ENCODE measurements at places on chromosomes 1 and 21.
A peak's percentile ranks its signal among the peaks of the same experiment; 100 is the strongest.

- no peak for DNase-seq
These were observed 9.2 kb downstream of the POU3F1 start for GRCh38 chr1:38037221-38037939.

DNA sequence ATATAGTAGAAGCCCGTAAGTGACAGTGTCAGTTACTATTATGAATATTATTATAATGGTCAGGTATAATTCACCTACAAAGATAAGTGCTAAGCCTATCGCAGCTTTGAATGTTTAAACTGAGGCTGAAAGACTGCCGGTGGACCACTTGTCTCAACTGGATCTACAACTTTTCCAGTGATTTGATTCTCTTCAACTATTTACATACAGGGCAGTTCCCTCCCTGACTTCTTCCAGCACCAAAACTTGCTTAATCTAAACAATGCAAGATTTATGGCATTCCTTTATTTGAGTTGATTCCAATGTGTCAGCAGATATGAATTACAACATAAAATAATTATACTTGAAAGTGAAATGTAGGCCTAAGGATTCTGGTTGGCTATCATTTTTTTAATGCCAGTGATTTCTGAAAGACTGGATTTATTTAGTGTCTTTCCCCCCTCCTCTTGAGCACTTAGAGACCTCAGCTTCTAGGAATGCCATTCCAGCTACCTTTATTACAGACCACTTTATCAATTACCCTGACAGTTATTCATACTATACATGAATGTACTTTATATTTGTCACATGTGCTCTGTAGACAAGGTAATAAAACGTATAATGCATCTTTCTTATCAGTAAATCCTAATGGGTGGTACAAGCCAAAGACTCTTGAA is 153.3 kb upstream of the C8B start:
- no peak for DNase-seq

DNA sequence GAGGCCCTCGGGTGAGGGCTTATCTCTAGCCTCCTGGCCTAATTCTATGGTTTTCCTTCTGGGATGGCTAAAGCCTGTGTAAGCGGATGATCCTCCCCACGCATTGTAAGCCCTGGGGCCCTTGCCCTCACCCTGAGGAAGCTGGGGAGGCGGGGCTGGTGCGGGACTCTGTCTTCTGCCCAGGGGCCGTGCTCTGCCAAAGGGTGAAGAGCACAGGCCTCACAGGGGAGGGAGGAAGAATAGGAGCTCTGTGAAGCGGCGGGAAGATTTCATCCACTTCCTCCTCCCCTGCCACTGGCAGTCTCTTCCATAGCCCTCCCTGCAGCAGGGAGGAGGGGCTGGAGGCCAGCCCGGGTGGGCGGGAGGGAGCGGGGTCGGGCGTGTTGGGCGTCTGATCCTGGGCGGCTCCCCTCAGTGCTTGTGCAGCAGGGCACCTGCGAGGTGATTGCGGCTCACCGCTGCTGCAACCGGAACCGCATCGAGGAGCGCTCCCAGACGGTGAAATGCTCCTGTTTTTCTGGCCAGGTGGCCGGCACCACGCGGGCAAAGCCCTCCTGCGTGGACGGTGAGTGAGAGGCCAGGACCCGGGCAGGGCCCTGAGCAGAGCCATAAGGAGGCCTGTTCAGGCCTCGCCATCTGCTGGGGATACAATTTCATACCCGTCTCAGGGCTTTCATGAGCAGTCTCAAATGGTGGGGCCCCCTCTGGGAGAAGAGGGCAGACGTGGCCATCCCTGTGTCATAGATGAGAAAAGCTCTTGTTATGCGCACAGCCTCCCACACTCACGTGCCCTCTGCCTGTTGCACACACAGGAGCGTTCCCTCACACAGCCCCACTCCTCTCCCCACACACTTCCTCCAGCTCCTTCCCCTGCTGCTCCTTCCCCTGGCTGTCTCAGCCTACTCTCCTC is 7.7 kb upstream of the PPM1J start:
- no peak for DNase-seq

DNA sequence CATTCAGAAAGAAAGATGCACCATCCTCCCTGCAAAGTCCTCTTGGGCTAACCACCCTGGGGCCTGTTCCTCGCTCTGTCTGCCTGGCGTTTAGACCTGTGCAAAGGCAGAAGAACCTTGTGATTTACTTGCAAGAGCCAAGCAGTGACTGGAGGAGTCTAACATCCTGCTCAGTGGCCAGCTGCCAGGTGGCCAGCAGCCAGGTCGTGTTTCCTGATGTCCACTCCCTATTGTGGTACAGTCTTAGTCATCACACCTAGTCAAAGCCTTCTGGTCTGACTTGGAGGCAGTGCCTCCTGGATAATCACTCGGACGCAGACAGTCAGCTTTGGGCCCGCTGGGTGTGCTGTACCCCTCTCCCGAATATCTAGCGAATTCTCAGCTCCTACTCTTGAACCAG is 118.1 kb downstream of the PGBD5 start:
- no peak for DNase-seq

- no peak for DNase-seq
These were observed 192.3 kb downstream of the PRDM16 start for GRCh38 chr1:3261007-3261968.

GRCh38 chr1:154759196-154759595 is 110.9 kb downstream of the KCNN3 start:
- DNase-seq: no peak

DNA sequence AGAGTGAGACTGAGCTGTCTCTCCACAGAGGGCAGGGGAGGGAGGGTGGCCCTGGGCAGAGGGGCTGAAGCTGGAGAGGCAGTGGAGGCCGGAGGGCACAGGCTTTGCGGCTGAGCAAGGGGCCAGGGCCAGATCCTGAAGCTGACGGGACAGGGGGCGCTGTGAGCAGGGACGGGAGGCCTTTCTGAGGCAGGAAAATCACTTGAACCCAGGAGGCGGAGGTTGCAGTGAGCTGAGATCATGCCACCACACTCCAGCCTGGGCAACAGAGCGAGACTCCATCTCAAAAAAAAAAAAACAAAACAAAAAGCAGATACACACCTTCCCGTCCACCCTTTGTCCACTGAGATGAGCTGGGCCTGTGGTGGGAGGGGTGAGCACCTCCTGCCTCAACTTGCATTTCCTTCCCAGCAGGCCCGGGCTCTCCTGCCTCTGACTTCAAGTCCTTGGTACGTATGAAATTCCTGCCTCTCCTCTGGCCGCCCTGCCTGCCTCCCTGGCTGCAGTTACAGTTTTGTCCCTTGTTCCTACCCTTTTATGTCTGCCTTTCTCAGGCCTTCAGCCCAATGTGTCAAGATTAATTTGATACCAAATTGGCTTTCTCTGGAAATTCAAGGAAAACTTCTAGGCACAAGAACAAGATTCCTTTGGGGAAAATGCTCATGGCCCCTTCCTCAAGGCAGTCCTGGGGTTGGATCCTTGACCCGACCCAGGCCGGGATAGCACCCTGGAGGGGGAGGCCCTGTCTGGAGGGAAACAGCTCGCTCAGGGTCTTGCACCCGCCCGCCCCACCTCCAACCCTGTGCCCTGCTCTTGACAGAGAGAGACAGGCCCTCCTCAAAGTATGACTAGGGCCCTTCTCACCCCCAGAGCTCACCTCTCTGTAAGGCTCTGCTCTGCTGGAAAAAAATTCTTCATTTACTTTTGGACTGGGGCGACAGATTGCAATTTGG is 11.2 kb upstream of the ADAMTSL4 start:
- DNase-seq: no peak

DNA sequence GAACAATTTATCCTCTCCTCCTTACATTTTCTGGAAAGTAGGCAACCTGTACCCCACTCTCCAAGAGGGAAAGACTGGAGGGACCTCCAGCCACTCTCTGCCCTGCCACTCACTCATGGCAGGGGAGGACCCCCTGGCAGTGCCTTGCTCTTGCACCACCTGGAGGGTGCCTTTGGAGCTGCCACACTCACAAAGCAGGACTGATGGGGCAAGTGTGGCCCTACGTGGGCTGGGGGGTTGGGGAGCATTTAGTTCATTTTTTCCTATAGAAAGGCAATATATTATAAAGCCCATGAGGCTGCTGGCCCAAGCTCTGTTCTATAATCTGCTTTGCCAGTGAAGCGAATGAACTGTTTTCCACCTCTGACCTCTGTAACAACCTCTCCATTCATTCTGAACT is 50.3 kb downstream of the GPR161 start:
- DNase-seq: no peak

- no peak for DNase-seq
These were observed 39.8 kb downstream of the PLPP3 start for GRCh38 chr1:56539520-56539931.

DNA sequence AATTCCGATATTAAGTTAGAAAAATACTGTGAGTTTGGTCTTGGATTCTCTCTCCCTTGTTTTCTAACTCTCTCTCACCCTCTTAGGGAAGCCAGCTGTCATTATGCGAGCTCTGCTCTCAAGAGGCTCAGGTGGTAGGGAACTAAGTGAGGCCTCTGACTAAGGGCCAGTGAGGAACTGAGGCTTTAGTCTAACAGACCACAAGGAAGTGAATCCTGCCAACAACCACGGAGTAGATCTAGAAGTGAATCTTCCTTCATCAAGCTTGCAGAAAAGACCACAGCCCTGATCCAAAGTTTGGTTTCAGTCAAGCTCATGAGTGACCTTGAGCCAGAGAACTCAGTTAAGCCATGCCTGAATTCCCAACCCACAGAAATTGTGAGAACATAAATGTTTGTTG is 180.1 kb upstream of the PRMT6 start:
- peak; percentile 80 for DNase-seq

DNA sequence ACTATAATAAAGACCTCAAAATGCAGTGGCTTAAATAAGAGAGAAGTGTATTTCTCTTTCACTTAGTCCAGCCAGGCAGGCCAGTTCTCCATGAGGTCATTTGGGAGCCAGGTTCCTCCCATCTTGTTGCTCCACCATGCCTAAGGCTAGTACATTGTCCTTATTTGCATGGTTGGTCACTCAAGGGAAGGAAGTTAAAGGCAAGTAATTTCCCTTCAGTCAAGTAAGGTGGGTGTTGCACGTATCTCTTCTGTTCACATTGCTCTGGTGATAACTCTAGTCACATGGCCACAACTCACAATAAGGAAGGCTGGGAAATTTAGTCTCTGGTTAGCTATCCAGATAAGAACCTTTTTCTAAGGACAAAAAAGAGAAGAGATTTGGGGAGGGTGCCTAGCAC is 27.2 kb upstream of the TADA1 start:
- no peak for DNase-seq

GRCh38 chr21:34845521-34846451 is 177.0 kb downstream of the CLIC6 start:
- no peak for DNase-seq

GRCh38 chr1:161198897-161199431 is at the start of gene ADAMTS4:
ADAMTS4 (minus strand) TSS chr1:161199054; CDS start chr1:161198627, 427 bp downstream.
- peak; percentile 98 for DNase-seq

GRCh38 chr1:226422478-226422877 is 14.6 kb upstream of the PARP1 start:
- DNase-seq: no peak

DNA sequence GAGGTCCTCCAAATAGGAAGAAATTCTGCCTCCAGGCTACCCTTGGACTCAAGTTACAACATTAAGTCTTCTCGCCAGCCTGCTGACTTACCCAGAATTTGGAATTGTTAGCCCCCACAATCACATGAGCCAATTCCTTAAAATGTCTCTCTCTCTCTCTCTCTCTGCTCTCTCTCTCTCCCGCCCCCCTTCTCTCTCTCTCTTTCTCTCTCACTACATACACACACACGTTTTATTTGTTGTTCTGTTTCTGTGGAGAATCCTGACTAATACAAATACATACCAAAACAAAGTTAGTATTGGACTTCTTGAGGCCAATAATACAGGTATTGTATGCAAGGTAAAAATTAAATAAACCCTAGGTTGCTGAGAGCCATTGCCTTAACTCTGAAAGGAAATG is 72.1 kb downstream of the TNFSF18 start:
- DNase-seq: no peak

DNA sequence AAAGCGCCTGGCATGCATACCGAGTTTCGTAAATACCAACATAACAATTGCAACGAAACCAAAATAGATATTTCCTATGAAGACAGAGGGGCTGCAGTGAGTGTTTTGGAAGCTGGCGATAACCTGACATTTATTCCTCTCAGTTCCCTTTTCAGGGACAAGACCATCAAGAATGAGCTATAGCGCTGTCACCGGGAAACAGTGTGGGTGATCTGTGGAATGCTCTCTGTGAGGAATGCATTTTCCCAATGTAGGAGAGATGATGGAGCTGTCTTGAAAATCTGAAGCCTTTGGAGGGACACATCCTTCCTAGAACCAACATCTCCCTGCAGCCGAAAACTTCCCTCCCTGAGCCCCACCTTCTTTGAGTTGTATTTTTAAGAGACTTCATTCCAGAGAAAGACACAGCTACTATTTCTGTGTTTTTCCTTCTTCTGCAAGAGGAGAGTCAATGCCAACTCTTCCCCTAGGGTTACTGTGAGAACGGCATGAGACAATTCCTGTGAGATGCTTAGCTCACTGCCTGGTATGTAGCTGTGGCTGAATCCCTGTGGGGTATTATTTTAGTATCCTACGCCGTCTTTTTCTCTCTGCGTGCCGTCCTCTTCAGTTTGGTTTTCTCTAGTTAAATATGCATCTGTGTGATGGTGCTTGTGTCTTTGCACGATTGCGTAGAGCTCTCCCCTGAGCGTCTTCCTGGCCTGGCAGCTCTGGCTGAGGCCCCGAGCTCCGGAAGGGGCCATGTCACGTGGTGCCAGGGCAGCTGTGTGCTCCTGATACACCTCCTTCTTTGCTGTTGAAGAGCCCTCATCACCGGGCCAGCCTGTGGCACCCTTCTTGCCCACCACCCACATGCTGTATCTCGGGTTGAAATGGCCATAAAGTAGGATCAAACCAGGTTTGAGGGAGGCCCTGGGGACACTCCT is 45.2 kb downstream of the AJAP1 start:
- peak; percentile 51 for DNase-seq

GRCh38 chr1:73623946-73624345 is 574.0 kb downstream of the LRRIQ3 start:
- peak; percentile 3 for DNase-seq

DNA sequence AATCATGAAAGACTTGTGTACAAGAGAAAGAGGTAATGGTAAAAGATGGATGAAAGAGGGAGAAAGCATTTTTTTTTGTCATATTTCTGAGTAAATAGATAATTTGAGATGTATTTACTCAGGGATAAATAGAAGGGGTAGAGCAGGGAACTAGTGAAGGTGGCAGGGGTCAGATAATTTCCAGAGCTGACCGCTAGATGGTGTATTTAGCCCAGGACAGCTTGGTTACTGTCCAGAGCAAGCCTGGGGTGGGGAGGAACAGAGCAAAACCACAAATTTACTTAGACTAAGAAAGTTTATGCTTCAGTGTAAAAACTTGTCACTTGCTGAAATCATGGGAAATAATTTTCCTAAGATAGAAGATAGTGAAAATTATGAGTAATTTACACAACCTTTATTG is 91.5 kb downstream of the XCL2 start:
- no peak for DNase-seq

DNA sequence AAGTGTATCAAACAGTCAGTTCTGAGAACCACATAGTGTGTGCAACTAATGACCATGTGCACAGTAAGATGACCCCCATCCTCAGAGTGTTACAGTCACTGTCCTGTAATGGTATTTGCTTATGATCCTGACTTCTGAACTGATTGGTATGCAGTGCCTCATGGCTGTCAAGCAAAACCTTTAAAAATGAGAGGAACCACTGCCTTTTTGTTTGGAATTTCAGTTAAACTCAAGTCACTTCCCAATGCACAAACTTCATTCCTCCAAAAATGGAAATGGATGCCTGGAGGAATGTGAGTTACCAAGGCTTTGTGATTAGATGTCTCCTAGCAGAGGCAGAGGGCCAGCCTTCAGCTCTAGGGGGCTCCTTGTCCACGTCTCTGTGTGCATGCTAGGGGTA is 10.5 kb downstream of the C1orf198 start:
- no peak for DNase-seq

GRCh38 chr1:56557746-56558145 is 21.6 kb downstream of the PLPP3 start:
- DNase-seq: peak; percentile 89

- peak; percentile 32 for DNase-seq
These were observed 316.9 kb upstream of the VAMP3 start for GRCh38 chr1:7454052-7454815.

Measured in pons (tissue), 1 donor.